ENCODE measurements at places on chromosomes 12 and 14.

DNA sequence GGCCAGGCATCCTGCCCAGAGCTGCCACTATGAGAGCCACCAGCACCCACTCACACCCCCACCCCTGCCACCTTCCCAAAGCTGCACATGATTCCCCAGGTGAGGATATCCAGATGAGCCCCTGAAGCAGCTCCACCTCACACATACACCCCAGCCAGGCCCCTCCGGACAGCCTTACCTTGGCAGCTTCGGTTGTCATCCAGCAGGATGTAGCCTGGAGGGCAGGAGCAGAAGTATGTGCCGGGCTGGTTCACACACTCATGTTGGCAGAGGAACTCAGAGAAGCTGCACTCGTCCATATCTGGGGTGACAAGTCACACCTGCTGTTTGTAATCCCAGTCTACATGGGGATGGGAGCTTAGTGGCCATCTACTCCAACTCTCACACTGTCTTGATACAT lies 15.4 kb upstream of the TC2N start:
- DNase-seq, result no peak

DNA sequence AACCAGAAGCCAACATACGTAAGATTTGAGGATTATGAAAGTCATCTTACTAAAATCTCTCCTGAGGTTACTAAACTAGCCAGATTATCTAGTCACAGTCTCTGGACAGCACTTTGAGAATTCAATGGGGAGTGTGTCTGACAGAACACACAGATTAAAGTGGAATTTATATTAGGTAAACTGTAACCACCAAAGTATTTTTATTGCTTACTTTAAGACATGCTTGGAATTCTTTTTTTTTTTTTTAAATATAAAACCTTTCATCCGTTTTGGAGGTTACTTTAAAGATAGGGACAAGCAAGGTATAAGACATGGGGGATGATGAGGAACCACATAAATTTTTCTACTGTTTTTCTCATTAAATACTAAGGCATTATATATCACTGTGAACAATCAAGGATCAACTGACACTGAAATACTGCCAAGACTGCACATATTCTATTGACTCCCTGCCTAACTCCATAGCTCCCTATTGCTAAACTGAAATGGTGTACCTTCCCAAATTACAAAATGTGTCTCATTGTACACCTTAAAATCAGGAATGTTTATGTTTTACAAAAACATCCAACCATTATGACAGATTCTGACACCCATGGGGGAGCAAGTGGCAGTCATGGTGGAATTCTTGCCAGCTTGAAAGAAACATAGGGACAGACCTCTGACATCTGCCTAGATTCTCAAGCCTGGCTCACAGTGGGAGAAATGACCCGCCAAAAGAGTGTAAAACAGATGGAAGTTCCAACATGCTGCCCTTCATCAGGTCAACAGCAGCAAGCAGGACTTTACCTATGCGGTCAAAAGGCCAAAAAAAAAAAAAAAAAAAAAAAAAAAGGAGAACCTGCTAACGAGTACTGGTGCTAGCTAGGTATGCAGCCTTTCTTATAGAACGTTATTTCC lies 239.3 kb downstream of the MED13L start:
- DNase-seq, result no peak

DNA sequence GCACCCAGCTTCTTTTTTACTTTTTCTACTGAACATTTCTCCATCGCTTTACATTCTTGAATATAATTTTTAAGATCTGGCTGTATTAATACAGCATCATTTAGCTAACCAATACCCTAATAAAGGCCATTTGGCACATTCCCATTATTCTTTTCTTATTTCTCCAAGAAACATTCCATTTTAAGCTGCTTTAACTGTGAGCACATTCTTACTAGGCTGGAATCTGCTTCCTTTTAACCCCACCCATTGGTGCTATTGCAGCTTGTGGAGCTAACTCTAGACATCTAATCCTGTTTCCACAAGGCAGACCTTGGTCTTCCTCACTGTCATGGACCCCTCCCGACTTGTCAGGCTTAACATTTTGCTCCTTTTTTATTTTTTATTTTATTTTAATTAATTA lies 15.2 kb downstream of the CALM1 start:
- no peak for DNase-seq

DNA sequence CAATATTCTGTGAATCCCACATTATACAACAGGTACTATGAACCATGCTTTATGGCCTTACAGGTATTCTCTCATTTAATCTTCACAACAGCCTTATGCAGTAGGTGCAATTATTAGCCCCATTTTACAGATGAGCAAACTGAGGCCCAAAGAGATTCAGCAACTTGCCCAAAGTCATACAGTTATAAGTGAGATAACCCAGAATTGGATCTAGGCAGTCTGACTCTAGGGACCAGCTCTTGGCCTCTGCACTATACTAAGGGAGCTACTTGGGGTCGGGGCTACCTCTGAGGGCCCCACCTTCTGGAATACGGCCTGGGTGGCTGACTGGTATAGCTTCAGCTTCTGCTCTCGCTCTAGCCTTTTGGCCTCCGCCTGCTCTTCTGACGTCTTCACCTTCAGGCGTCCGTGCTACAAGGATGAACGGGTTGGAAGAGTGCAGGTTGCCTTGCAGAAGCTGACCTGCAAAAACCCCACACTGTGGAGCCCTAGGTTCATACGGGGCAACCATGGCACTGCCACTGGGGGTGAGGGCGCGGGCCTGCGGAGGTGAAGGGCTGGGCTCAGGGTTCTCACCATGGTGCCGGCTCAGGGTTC lies 762 bp downstream of the RABGGTA start:
- DNase-seq, result no peak

- no peak for DNase-seq
These were observed 243.8 kb upstream of the NPAS3 start for GRCh38 chr14:32694795-32695449.
